Islet precursor cell (in vitro differentiated cells): ENCODE measurements at places on chromosomes 16 and 17.
A peak's percentile ranks its signal among the peaks of the same experiment; 100 is the strongest.

DNA sequence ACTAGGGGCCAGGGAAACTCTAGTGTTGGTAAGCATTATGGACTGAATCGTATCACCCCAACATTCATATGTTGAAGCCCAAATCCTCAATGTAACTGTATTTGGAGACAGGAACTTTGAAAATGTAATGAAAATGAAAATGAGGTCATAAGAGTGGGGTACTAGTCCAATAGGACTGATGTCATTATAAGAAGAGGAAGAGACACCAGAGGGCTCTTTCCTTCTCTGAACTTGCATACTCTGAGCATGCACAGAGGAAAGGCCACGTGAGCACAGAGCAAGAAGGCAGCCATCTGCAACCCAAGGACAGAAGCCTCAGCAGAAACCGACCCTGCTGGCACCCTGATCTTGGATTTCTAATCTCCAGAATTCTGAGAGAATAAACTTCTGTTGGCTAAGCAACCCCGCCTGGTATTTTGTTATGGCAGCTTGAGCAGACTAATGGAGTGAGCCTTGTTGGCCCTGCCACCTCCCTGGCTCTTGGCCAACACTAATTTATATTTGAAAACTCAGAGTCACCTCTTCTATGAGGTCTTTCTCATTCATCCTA lies 273.4 kb downstream of the NTN1 start:
- peak; percentile 47 for DNase-seq

GRCh38 chr16:57512296-57513001 lies 23.9 kb downstream of the CCDC102A start:
- peak; percentile 57 for DNase-seq

DNA sequence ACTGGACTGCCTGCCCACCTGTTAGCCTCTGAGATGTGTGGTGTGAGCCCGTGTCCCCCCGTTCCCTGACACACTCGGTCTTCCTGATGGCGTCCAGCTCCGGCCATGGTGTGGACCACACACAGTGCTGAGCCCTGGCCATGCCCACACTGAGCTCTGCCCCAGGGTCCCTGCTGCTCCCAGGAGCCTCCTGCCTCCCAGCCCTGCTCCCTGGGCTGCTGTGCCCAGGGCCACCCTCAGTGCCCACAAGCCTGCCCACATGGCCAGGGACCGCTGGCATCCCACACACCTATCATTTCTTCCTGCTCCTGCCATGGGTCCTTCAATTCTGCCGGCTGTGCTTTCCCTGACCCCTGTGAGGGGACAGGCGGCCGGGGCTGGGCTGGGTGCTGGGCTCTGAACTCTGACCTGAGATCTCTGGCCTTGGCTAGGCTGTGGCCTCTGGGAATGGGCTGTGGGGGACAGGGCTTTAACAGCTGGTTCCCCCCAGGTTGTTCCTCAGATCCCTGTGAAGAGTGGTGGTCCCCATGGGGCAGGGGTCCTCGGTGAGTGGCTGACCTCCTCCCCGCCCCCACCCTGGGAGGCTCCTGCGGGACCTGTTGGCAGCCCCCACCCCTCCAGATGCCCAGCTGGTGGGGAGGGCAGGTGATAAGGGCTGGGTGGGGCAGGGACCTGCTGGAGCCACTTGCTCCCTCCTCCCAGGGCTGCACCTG lies 4.0 kb downstream of the CEMP1 start:
- no peak for DNase-seq

DNA sequence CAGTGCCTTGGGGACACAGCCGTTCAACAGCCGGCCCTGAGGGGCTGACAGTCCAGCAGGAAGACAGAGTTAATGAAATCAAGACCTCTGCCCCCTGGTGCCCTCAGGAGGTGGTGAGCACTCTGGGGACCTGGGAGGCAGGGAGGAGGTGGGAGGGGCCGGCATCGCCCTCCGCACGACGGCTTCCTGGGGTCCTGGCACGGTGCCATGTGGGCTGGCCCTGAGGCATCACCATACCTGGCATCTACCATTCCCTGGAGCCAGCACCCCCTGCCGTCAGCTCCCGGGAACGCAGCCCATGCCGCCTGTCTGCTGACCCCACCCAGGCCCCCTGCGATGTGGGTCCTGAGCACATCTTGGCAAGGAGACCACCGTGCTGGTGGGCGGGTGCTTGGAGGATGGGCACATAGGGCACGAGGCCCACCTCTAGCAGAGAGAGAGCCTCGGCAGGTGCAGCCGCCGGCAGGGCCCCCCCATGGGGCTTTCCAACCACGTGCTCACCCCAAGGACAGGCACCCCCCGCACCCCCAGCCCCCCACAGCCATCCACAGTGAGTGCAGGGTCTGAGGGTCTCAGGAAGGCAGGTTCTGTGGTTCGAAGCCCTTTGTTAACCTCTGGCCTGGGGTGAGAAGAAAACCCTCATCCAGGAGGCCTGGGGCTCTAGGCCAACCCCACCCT lies 52.5 kb downstream of the ZFPM1 start:
- DNase-seq = no peak

DNA sequence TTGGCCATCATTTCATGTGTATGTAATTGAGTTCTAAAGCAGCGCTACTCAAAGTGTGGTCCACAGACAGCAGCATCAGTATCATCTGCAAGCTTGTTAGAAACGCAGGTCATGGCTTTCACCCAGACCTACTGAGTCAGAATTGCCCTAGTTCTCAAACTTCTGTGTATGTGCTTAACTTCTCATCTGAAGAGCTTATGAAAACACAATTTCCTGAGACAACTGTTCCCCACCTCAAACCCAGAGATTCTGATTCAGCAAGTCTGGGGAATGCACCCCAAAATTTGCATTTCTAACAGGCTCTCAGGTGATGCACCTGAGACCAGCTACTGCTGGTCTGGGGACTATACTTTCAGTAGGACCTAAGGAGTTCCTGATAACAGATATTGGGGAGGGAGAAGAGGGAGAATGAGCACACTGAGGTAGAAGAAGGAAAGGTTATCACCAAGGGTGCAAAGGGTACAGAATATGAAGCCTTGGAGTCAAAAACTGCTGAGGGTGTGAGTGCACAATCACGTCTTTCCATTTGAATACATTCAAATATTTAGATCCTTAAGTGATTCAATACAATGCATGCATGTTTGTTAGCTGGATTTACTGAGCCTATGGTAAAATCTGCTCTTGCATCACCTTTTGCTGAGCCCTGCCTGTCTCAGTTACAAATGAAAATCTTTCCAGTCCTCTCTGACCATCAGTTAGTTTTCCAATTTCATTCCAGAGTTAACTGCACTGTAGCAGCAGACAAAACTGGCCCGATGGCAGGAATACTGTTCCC lies 29.2 kb upstream of the SKAP1 start:
- no peak for DNase-seq

GRCh38 chr17:60606036-60606435 lies 6.0 kb downstream of the PPM1D start:
- no peak for DNase-seq

GRCh38 chr16:50279504-50279865 lies 13.1 kb downstream of the ADCY7 start:
- DNase-seq = no peak

DNA sequence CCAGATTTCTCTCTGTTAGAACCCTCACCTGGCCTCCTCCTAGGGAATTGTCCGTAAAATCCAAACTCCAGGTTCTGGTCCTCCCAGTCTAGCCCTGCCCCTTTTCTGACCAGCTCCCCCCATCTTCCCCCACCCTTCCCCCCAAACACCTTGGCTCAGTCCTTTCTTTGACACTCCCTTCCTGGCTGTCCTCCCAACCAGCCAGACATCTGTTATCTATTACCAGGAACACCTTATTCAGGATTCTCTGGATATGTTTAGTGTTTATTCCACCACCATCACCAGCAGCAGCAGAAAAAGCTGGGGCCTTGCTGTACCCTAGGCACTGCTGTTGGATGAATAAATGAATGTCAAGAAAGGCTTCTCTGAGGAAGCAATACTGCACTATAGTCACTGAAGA lies 4.0 kb upstream of the CMTM3 start:
- no peak for DNase-seq

DNA sequence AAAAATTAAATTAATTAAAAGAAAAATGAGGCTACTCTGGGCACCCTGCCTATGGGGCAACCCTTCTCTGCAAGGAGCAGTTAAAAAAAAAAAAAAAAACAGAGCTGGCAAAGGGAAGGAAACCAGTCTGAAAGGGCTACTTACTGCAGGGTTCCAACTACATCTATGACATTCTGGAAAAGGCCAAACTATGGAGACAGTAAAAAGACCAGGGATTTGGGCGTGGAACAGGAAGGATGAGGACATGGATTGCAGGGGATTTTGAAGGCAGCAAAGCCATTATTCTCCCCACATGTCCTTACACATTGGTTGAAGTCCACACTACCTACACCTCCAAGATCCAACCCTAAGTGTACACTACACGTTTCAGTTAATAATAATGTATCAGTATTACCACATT lies 4.6 kb downstream of the RPH3AL start:
- DNase-seq = no peak

DNA sequence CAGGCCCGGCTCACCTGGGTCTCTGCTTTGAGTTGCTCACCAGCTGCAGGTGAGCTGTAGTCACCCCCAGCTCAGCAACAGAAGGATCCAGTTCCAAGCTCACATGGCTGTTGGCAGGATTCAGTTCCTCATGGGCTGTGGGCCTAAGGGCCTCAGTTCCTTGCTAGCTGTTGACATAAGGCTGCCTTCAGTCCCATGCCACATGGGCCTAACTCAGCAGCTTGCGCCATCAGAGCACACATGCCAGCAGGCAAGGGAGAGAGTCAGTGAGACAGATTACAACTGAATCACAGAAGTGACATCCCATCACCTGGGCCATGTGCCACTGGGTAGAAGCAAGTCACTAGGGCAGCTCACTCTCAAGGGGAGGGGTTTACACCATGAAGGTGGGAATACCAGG lies 24.7 kb downstream of the PSMD7 start:
- no peak for DNase-seq

GRCh38 chr17:38815576-38816193 lies 9.4 kb downstream of the CWC25 start:
- DNase-seq = no peak

DNA sequence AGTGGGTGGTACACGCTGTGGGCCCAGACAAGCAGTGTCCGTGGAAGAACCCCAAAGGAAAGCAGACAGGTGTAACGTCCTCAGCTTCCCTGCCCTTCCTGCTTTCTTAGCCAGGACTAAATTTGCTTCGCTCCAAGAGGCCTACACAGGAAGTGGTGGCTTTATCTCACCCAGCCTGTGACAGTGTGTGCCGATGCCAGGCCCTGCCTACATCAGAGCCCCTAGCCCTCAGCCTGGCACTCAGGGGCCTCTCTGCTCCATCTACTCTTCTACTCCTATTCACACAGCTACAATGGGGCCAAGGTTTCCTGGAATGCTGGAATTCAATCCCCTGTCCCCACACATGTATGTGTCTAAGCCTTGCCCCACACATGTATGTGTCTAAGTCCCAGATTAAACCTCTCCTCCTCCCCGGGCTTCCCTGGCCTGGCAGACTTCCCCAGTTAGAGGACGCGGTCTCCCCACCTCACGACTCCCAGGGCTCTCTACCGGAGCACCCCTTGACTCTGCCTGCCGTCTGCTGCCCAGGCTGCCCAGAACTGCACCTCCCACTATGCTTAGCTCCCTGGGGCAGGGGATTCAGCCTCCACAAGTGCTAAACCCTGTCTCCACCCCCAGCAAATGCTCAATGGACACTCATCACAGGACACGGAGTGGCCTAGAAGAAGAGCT lies 8.2 kb downstream of the PGAP3 start:
- DNase-seq = no peak

- no peak for DNase-seq
These were observed 52.6 kb downstream of the RBFOX3 start for GRCh38 chr17:79558091-79558900.

GRCh38 chr17:44916781-44917241 lies 1.5 kb upstream of the GFAP start:
- peak; percentile 50 for DNase-seq

- DNase-seq = no peak
These were observed 4.8 kb upstream of the ATP2A3 start for GRCh38 chr17:3968886-3969524.

DNA sequence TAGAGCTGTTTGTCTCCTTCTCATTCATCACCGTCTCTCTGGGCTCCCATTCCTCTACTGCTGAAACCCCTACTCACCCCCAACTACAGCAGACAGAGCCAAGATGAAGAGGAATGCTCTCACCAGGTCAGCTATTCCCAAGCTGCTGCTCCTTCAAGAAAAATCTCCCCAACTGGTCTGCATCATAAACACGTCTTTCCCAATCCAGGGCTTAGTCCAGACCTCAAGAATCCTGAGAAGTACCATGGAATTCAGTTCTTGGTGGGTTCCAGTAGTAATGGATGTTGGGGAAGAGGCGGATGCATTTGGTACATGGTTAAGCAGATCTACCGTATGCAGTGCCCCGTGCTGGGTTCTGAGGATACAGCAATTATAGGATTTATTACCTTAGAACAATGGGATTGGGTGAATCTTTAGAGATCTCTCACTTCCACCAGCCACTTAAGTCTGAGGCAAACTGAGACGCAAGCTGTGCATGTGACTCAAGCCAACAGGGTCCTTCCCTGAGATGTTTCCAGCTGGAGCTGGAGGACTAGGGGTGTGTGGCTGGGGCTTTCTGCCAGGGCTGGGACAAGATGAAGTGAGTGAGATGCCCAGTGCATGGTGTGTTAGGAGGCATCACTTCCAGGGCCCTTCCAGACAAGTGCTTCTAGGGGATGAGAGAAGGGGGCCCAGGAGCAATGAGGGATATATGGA lies 232.7 kb upstream of the CDH5 start:
- no peak for DNase-seq

GRCh38 chr17:44375196-44376017 lies 11.8 kb upstream of the FAM171A2 start:
- no peak for DNase-seq

DNA sequence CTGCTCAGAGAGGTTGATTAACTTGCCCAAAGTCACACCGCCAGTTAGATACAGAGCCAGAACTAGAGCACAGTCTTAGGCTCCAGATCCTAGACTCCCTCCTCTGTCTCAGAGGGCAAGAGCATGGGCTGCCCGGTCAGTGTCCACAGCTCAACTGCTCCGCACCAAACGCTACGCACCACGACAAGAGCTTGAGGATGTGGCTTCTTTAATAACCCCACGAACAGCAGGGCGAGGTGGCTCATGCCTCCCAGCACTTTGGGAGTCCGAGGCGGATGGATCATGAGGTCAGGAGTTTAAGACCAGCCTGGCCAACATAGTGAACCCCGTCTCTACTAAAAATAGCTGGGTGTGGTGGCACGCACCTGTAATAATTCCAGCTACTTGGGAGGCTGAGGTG lies 21.4 kb downstream of the FA2H start:
- no peak for DNase-seq

GRCh38 chr16:70579248-70579647 lies 55.6 kb downstream of the SF3B3 start:
- DNase-seq = no peak
